Vagina (tissue), 2 donors: ENCODE measurements at places on chromosomes 1 and 21. TPM values are rescaled to one million over a fixed set of nuclear protein-coding genes. Genes with fewer than 3 reads are reported as not detected.
A peak's percentile ranks its signal among the peaks of the same experiment; 100 is the strongest.

DNA sequence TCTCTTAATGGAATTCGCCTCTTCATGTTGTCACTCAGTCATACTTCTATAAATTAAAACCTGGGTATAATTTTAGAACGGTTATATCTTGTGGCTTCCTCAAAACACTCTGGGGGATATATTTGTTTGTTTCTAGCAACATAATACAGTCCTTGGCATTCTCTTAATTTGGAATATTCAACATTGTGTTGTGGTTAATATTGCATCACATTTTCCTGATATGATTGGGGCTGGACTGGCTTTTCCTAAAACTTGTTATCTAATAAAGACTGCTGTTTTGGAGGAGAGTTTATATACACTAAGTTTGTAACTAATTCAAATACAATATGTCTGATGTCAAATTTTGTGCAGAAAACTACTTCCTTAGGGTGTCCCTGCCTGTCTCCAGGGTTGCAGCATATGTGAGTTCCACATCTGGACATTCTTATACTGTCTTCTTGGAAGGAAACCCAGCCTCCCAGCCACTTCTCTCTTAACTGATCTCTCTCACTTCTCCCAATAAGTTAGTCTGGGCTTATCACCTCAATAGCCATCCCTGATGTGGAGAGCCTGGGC lies 892.6 kb downstream of the MRPL39 start:
- no peaks in the 10 kb centered on the region for H3K4me1 ChIP-seq
- DNase-seq = no peak
- no peaks in the 10 kb centered on the region for H3K36me3 ChIP-seq
- no peaks in the 10 kb centered on the region for H3K27me3 ChIP-seq
- H3K4me3 ChIP-seq = no peak overlapping the region

- H3K4me1 ChIP-seq = no peaks in the 10 kb centered on the region
- H3K27ac ChIP-seq = no peak overlapping the region
- no peak for DNase-seq
- H3K4me3 ChIP-seq = no peak overlapping the region
- H3K36me3 ChIP-seq = no peaks in the 10 kb centered on the region
These were observed 547.3 kb upstream of the PLXNA2 start for GRCh38 chr1:208791456-208791855.

DNA sequence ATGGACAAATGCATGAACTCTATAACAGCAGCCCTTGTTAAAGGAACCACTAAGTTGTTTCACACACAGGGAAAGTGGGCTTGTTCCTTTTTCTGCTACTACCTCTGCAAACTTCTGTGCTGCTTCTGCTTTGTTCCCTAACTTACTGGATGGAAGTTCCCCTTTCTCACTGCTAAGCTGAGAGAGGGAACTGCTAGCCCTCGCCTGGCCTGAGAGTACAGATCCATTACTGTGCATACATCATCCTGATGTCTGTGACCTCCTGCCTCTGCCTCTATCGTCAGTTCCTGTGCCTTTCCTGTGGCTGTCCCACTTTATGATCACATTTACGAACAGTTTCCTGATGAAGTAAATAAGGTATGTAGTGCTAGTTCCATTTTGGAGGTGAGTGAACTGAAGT lies 3.5 kb downstream of the GNAT2 start:
- no peak for DNase-seq
- H3K36me3 ChIP-seq = no peaks in the 10 kb centered on the region
- H3K4me3 ChIP-seq = no peak overlapping the region
- no peak overlapping the region for H3K27ac ChIP-seq
- peaks cover 10% of the 10 kb centered on the region for H3K4me1 ChIP-seq

DNA sequence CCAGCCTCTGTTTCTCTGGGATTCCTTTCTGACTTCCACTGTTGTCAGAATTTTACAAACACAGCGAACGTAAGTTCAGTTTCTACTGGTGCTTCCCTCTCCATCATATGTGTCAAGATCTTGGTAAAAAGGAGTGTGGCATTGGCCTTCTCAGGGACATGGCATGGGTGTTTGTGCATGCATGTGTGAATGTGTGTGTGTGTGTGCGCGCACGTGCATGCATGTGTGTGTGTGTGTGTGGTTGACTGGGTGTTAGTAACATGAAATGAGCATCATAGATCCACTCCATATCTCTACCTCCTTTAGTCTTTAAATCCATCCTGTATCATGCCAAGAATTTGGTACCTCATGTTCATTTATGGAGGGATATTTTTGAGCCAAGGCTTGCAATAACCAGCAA lies 411.3 kb downstream of the NPHP4 start:
- no peak overlapping the region for H3K4me3 ChIP-seq
- H3K4me1 ChIP-seq = no peaks in the 10 kb centered on the region
- no peak overlapping the region for H3K27ac ChIP-seq
- H3K36me3 ChIP-seq = no peaks in the 10 kb centered on the region

DNA sequence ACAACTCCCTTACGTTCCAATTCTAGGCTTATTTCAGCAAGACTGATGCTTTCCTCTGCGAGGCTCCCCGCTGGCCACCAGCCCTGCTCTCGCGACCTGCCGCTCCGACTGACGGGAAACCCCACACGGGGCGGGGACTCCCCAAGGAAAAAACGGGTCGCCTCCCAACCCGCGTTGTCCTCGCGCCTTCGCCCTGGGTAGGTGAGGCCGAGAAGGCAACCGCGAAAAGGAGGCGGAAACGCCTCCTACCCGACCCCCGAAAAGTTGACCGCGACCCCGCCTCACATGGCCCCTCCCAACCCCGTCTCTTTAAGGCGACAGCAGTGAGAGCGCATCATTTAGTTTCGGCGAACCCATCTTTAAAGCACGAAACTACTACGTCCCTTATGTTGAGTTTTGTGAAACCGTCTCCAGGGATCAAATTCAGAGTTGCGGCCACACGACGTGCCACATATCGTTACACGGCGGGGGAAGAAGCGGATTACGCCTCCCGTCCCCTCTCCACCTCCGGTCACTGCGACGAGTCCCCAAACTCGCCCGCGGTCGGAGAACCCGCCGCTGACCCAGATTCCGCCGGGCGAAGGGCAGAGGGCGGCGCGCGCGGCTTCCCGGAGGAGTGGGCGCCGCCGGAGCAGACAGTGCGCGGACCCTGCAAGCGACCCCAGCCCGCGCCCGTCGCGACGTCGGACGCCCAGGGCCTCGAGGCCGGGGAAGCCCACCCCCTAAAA lies 1.2 kb downstream of the ANP32E start:
- H3K4me3 ChIP-seq = peak overlapping the region; percentile 71
- peaks cover 18% of the 10 kb centered on the region for H3K4me1 ChIP-seq
- DNase-seq = no peak
- H3K36me3 ChIP-seq = no peaks in the 10 kb centered on the region
- H3K27me3 ChIP-seq = no peaks in the 10 kb centered on the region

DNA sequence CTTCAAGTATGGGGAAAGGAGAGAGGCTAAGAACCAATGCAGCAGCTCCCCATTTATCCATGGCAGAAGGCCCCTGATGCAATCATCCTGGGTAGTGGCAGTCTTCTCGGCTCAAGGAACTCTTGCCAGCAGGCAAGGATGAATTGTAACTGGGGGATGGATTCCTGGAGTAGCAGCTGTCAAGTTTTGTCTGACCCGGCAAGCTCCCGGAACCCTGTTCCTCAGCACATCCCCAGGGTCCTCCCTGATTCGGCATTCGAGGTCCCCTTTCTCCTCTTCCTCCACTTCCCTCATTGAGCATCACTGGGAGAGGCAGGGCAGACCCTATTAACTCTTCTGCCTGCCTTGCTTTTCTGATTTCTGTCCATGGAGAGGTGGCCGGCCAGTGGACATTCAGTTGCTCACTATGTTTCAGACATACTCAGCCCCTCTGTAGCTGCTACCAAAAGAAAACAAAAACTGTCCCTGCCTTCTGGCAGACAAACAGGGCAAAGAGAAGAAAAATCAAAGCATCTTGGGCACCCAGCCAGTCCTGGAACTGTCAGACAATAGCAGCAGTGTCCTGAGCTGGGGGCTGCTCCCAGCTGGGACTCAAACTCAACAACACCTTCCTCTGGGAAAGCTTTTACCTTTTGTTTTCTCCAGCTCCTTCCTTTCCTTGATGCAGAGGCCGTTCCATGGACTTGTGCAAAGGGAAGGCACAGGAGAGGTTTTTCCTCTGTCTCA lies 5.6 kb upstream of the PTCH2 start:
- H3K4me1 ChIP-seq = no peaks in the 10 kb centered on the region
- DNase-seq = no peak
- no peaks in the 10 kb centered on the region for H3K36me3 ChIP-seq

- no peaks in the 10 kb centered on the region for H3K4me1 ChIP-seq
- H3K27me3 ChIP-seq = no peaks in the 10 kb centered on the region
- DNase-seq = no peak
- H3K36me3 ChIP-seq = no peaks in the 10 kb centered on the region
These were observed 114.0 kb upstream of the GJB5 start for GRCh38 chr1:34640654-34641401.

DNA sequence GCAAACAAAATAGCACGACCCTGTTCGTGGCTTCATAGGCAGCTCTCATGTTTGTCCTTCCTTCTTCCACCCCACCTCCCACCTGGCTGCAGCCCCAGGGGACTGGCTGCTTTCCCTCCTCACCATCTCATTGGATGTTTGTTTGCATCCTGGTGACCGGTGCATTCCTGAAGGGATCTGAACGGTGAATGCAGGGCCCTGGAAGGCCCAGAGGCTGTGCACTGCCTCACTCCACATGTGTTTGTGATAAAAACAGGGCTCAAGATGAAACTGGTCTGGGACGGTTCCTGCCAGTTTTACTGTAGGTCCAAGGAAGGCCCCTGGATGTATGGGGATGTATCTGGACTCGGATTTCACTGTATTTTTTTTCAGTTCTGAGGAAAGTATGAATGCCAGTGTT lies 42.8 kb downstream of the CNN3 start:
- H3K4me1 ChIP-seq = peaks cover 14% of the 10 kb centered on the region
- H3K27me3 ChIP-seq = no peaks in the 10 kb centered on the region
- peak overlapping the region; percentile 84 for H3K27ac ChIP-seq
- no peak for DNase-seq
- no peak overlapping the region for H3K4me3 ChIP-seq

- no peaks in the 10 kb centered on the region for H3K4me1 ChIP-seq
- no peak overlapping the region for H3K4me3 ChIP-seq
- no peaks in the 10 kb centered on the region for H3K27me3 ChIP-seq
These were observed 103.7 kb downstream of the NCAM2 start for GRCh38 chr21:21101911-21102310.

- H3K4me3 ChIP-seq = no peak overlapping the region
- H3K27me3 ChIP-seq = no peaks in the 10 kb centered on the region
- peaks cover 19% of the 10 kb centered on the region for H3K4me1 ChIP-seq
- no peaks in the 10 kb centered on the region for H3K36me3 ChIP-seq
- H3K27ac ChIP-seq = peak overlapping the region; percentile 68
- no peak for DNase-seq
These were observed 2.2 kb downstream of the CRYBG2 start for GRCh38 chr1:26351590-26352337.

DNA sequence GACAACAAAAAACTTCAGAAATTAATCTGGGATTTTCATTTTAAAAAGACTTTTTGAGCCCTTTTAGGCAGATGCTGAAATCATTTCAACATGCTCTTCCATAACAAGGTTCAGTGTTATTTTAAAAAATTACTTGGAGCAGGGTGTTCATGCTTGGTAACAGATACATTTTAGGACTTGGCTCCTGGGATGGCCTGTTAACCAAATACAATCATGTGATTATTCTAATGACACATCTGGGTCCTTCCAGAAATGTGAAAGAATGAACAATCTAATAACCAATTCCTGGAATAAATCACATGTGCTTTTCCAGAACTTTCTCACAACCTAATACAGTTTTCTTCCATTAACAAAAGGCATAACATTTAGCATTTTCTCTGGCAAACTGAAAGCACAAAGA lies 379.8 kb upstream of the RUNX1 start:
- no peak overlapping the region for H3K4me3 ChIP-seq
- no peaks in the 10 kb centered on the region for H3K27me3 ChIP-seq
- no peaks in the 10 kb centered on the region for H3K36me3 ChIP-seq
- H3K4me1 ChIP-seq = peaks cover 10% of the 10 kb centered on the region

RAB42 gene
- total RNA-seq = 2.5 TPM

NRDC gene
- total RNA-seq = 94.3 TPM
